ENCODE measurements at places on chromosomes 2 and 18.

DNA sequence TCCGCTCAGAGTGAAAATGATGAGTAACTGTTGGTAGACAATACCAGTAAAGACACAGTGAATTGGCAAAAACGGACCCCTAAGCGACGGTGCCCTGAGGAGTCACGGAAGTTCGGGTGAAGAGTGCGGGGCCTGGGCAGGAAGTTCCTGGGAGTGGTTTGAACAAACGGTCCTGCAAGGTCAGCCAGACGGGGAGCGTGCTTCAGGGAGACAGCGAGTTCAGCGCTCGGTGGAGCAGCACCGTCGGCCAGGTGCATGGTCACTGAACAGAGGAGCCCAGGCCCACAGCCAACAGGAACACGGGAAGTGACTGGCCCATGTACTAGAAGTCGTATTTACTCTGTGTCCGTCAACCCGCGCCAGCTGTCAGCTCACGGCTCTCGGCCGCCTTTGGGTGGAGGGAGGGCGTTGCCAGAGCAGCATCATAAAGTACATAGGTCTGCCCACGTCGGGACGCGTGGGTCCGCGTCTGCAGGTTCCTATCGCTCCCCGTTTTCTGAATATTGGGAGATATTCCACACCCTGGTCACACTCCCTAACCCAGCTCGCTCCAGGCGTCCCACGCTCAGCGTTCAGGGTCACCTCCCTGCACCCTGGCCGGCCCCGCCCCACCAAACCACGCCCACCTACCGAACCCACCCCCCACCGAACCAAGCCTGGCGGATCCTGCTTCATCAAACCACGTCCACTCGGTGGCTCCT is 75.6 kb upstream of the UXS1 start:
- no peak for DNase-seq

GRCh38 chr2:133506996-133507395 is 61.3 kb downstream of the NCKAP5 start:
- no peak for DNase-seq

GRCh38 chr2:147365622-147366021 is 479.2 kb upstream of the ACVR2A start:
- no peak for DNase-seq

GRCh38 chr2:119004602-119005001 is 62.6 kb downstream of the MARCO start:
- no peak for DNase-seq

- no peak for DNase-seq
These were observed 253.9 kb upstream of the VWC2L start for GRCh38 chr2:214156971-214157370.

- DNase-seq: no peak
These were observed 78.4 kb upstream of the ABCA12 start for GRCh38 chr2:215216806-215217205.

DNA sequence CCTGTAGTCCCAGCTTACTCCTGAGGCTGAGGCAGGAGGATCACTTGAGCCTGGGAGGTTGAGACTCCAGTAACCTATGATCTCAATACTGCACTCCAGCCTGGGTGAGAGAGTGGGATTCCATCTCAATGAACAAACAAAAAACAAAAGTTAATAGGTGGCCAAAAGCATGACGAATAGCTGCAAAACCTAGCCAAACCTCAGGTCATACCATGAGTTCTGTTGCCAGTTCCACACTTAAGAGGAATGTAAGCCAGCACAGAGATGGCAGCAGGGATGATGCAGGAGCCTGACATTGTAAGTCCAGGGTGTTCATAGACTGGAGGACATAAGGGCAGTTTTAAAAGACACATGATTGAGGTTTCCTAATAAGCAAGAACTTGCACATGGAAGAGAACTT is 55.3 kb upstream of the RMDN2 start:
- no peak for DNase-seq

All from non-pigmented ciliary epithelial cell (primary cell).